ENCODE measurements at places on chromosomes 13 and 19. TPM values are rescaled to one million over a fixed set of nuclear protein-coding genes. Genes with fewer than 3 reads are reported as not detected.

Gene ZNF559
- total RNA-seq = 7.8 TPM

Gene FGF14
- total RNA-seq = 0.62 TPM

GRCh38 chr13:49400755-49401659 lies 42.9 kb downstream of the CAB39L start:
- H3K4me3 ChIP-seq = peak overlapping the region; percentile 12
- H3K4me1 ChIP-seq = no peaks in the 10 kb centered on the region
- no peaks in the 10 kb centered on the region for H3K27me3 ChIP-seq
- no peaks in the 10 kb centered on the region for H3K36me3 ChIP-seq
- peak overlapping the region; percentile 66 for H3K27ac ChIP-seq

DNA sequence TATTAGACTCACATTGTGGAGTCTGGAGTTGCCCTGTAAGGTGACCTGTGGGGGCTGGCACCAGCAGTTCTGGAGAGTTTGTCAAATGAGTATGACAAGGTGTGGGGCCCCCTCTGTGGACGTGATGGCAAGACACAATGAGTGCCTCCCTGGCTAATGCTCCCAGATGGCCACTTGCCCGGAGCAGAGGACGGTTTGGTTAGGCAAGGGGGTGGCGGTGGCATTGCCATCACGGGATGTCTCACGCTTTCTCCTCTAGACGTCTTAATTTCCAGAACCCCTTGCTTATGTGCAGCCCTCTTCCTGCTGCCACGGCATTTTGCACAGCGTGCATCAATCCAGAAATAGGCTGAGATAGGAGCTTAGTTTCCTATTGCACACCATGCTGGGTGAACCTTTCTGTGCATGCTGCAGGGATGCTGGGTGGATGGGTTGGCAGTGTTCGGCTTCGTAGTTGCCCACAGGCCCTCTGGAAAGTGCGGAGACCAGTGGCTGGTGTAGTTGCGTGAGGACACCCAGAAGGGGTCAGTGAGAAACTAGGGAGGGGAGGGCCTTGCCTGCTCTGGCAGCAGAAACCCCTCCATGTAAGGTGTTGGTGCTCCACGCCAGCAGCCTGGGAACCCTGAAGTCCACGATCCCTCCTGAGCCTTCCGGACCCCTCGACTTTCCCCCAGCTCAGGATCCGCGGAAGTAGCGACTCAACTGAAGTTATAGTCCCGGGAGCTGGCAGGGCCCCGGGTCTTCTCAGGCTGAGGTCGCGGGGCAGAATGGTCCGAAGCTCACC lies 18.1 kb upstream of the LRP3 start:
- H3K27ac ChIP-seq = peak overlapping the region; percentile 91
- no peak for DNase-seq
- peak overlapping the region; percentile 79 for H3K4me3 ChIP-seq
- H3K36me3 ChIP-seq = no peaks in the 10 kb centered on the region

GRCh38 chr19:45428384-45429231 lies 4.9 kb upstream of the ERCC1 start:
- no peak for DNase-seq
- H3K4me1 ChIP-seq = no peaks in the 10 kb centered on the region
- no peaks in the 10 kb centered on the region for H3K36me3 ChIP-seq
- H3K4me3 ChIP-seq = peak overlapping the region; percentile 30

DNA sequence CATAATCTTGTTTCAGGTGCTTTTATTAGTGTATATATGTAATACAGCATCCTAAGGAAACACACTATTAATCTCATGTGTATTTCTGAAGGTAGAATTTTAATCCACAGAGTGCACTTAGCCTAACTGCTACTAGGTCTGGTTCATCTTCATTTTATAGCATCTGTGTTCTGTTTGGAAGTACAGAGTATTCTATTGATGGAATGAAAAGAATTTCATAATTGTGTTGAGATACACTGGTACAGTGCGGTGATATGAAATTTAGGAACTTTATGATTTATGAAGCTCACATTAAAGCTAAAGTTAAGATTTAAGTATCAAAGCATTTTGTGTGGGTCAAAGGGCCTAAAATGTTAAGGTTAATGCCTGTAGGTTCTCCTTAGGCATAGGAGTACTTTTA lies 6.0 kb downstream of the PCDH17 start:
- no peaks in the 10 kb centered on the region for H3K4me1 ChIP-seq
- no peaks in the 10 kb centered on the region for H3K36me3 ChIP-seq
- H3K27ac ChIP-seq = no peak overlapping the region

GRCh38 chr13:26707122-26708006 lies 53.2 kb downstream of the GPR12 start:
- H3K4me3 ChIP-seq = no peak overlapping the region
- no peaks in the 10 kb centered on the region for H3K36me3 ChIP-seq
- H3K4me1 ChIP-seq = no peaks in the 10 kb centered on the region
- no peak for DNase-seq
- H3K27ac ChIP-seq = no peak overlapping the region
- H3K27me3 ChIP-seq = no peaks in the 10 kb centered on the region

- no peaks in the 10 kb centered on the region for H3K27me3 ChIP-seq
- peak; percentile 68 for DNase-seq
- H3K36me3 ChIP-seq = no peaks in the 10 kb centered on the region
- H3K27ac ChIP-seq = no peak overlapping the region
Observed at GRCh38 chr19:35090506-35091214, 25.0 kb upstream of the FXYD3 start.

DNA sequence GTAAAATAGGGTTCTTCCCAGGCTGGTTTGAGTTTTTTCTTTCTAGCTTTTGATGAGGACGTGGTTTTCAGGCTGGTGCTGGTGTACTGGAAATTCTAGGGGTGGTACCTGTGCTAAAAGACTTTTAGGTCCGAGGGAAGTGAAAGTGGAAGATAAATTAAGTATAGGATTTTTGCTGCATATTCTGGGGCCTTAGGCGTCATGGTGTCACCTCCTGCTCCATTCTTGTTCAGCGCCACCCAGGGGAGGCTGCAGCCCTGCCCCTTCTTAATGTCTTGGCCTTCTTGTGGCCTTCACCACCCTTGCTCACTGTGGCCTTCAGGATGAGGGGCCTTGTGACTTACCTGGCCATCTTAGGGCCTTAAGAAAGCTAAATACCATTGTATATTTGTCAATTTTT lies 12.4 kb downstream of the ZNF552 start:
- H3K27me3 ChIP-seq = no peaks in the 10 kb centered on the region
- H3K27ac ChIP-seq = peak overlapping the region; percentile 22
- no peaks in the 10 kb centered on the region for H3K36me3 ChIP-seq
- no peak overlapping the region for H3K4me3 ChIP-seq
- no peak for DNase-seq

- no peak for DNase-seq
- no peaks in the 10 kb centered on the region for H3K27me3 ChIP-seq
- H3K27ac ChIP-seq = no peak overlapping the region
- no peak overlapping the region for H3K4me3 ChIP-seq
Observed at GRCh38 chr13:35342440-35342839, 134.0 kb downstream of the MAB21L1 start.

GRCh38 chr19:50333737-50334617 lies 4.8 kb upstream of the KCNC3 start:
- no peaks in the 10 kb centered on the region for H3K36me3 ChIP-seq
- DNase-seq = peak; percentile 82
- peaks cover 11% of the 10 kb centered on the region for H3K27me3 ChIP-seq
- no peak overlapping the region for H3K27ac ChIP-seq

- H3K4me3 ChIP-seq = no peak overlapping the region
- DNase-seq = no peak
- no peaks in the 10 kb centered on the region for H3K27me3 ChIP-seq
- H3K36me3 ChIP-seq = no peaks in the 10 kb centered on the region
Observed at GRCh38 chr19:40419066-40419612, 6.0 kb upstream of the PRX start.

GRCh38 chr19:3020321-3020960 lies 8.6 kb downstream of the TLE2 start:
- no peak overlapping the region for H3K27ac ChIP-seq
- no peaks in the 10 kb centered on the region for H3K36me3 ChIP-seq
- H3K4me1 ChIP-seq = no peaks in the 10 kb centered on the region
- H3K4me3 ChIP-seq = no peak overlapping the region

All from colonic mucosa (tissue), 4 donors.